ENCODE measurements at places on chromosomes 7 and 10.

DNA sequence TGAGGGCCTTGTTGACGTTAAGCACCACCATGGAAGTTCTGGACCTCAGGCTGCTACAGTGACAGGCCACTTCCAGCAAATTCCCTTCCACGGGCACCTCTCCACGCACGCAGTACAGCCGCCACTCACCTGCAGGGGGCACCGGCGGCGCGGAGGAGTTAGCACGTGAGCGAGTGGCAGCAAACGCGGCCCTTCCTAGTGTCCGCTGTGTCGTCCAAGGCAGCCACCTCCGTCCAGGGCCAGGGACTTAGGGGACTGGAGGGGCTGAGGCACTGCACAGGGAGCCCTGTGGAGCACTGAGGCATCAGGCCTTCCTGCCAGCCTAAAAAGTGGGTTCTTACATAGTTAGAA lies 164.4 kb downstream of the SVIL start:
- DNase-seq = no peak

DNA sequence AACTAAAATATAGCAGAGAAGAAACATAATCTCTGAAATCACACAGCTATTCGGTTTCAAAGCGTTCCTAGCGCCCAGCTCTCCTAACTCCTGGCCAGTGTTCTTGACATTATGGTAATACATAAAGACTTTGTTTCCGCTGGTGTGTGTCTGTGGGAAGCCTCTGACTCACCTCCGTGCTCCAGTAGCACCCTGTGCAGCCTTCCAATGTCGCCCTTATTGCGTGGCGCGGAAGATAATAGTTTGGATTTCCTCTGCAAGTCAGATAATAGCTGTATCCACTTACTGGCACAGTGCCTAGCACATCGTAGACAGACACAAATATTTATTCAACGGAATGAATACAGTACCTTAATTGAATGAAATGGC lies 570 bp downstream of the BMS1 start:
- peak; percentile 31 for DNase-seq

GRCh38 chr10:31908157-31908556 lies 20.5 kb downstream of the ARHGAP12 start:
- no peak for DNase-seq

DNA sequence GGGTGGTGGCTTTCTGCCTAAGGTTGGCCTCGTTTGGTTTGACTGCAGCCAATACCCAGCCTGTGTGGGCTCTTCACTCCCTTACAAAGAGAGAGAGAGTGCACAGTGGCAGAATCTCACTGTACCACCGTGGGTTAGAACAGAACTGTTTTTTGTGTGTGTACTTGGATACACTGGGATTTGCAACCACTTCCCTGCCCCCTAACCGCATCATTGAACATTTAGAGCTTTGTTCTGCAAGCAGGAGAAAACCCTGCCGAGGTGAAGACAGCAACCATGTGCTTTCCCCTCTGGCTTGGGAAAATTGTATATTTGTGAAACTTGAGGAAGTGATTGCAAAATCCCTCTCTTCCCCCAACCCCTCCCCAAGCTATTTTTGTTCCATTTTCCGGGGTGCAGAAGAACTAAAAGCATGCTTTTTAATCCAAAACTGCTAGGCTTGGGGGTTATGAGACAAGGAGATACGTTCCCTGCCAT lies 201.2 kb downstream of the TCF7L2 start:
- DNase-seq = no peak

DNA sequence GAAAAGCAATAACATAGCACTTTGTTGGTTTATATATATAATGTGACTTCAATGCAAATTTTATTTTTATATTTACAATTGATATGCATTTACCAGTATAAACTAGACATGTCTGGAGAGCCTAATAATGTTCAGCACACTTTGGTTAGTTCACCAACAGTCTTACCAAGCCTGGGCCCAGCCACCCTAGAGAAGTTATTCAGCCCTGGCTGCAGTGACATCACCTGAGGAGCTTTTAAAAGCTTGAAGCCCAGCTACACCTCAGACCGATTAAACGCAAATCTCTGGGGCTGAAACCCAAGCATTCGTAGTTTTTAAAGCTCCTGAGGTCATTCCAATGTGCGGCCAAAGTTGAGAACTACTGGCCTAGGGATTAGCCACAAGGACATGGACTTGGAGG lies 155.0 kb upstream of the LANCL2 start:
- DNase-seq = no peak

GRCh38 chr10:14163377-14164086 lies 167.2 kb downstream of the FRMD4A start:
- DNase-seq = no peak

GRCh38 chr10:113456741-113457140 lies 96.1 kb upstream of the HABP2 start:
- DNase-seq = no peak

DNA sequence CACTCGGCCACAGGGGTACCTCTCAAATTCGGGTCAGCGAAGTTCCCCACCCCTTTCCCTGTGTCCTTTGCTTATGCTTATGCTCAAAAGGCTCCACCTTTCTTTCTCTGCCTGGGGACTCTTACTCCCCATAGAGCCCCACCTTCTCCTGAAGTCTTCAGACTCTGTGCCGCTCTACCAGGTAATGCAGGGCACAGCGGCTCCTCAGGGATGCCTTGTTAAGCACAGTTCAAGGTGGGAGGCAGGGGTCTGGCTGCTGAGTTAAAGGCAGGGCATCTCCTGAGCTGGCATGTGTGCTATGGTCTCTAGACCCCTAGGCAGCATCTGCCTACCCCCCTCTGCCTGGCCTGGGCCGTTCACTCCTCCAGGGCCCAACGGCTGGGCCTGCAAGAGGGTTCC lies 3.0 kb upstream of the CXCL12 start:
- DNase-seq = no peak

All from activated naive CD4-positive, alpha-beta T cell treated with anti-CD3 and anti-CD28 coated beads, Interleukin-2, amount 10 ng/mL, durations not matched to agents 7 days and 5 days (primary cell).